ENCODE measurements at places on chromosomes 16 and 17. TPM values are rescaled to one million over a fixed set of nuclear protein-coding genes. Genes with fewer than 3 reads are reported as not detected.

DNA sequence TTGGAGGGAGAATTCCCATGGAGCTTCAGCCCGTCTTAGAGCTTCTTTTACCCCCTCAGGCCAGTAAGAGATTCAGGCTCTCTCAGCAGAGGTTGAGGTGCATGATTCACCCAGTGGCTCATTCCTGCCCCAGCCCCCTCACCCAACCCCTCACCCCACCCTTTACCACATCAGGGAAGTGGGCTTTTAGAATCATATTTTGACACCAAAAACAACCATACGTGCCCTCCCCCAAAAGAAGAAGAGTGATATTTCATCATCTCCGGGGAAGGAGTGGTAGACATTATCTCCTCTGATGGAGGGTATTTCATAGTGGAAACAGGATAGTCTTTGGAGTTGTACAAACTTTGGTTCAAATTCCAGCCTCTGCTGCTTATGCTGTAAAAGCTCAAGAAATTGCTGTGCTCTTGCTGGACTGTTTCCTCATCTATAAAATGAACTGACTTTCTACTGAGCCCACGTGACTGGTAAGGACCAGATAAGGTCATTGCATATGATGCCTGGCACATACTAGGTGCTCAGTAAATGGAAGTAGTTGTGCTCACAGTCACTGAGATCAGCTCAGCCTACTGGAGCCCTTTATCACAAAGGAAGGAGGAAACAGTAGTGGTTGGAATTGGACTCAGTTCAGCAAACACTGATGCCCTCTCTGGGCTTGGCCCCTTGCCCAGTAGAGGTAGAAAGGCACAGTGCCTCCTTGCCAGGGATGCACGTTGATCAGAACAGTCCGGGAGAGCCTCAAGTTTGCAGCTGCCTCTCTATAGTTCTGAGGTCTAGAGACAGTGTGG is 18.3 kb upstream of the CCL5 start:
- no peaks in the 10 kb centered on the region for H3K4me1 ChIP-seq
- no peaks in the 10 kb centered on the region for H3K36me3 ChIP-seq
- no peak for DNase-seq
- H3K4me3 ChIP-seq: no peak overlapping the region

GRCh38 chr16:20676268-20676825 is 21.1 kb downstream of the ACSM1 start:
- DNase-seq: no peak
- no peaks in the 10 kb centered on the region for H3K36me3 ChIP-seq
- H3K4me3 ChIP-seq: no peak overlapping the region
- H3K4me1 ChIP-seq: no peaks in the 10 kb centered on the region

DNA sequence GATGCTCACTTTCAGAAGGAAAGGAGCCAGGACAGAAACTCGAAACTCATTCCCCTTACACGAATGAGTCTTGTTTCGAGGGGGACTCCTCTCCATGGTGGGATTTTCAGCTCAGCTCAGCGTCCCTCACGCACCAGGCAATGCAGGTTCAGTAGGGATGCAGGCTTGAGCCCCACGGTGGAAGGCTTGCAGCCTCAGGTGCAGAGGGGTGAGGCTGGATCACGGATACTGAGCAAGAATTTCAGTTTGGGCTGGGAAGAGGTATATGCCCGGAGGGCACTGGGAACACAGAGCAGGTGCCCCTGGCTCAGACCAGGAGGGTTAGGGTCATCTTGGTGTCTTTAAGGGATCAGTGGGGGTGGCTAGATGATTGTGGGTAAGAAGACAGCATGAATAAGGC is 344.9 kb upstream of the TNRC6C start:
- no peak for DNase-seq
- H3K36me3 ChIP-seq: no peaks in the 10 kb centered on the region
- no peak overlapping the region for H3K4me3 ChIP-seq
- H3K4me1 ChIP-seq: no peaks in the 10 kb centered on the region

The ADPRM gene
- total RNA-seq: 17.0 TPM

The CTRB2 gene
- not detected for total RNA-seq

The WFDC1 gene
- total RNA-seq: 34.0 TPM

The ARHGDIG gene
- total RNA-seq: 0.77 TPM
